ENCODE measurements at places on chromosomes 4 and X.

DNA sequence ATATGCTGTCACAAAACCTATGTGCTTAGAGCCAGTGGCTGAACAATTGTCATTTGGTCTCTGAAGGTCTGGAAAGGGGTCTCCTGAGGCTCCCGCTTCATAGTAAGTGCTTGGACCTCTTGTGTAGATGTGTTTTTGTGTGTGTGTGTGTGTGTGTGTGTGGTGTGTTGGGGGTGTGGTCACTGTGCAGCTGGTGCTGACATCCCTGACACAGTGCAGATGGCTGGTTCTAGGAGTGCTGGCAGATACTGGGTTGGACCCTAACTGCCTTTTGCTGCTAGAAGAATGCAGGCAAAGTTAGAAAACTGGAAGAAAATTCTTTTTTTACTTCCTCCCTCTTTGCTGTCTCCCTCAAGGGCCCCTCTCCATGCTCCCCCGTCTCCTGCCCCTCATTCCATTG is 1872.6 kb downstream of the ARAP2 start:
- DNase-seq, result no peak

GRCh38 chrX:145002771-145003170 is 244.5 kb upstream of the SPANXN1 start:
- DNase-seq, result no peak

- DNase-seq, result no peak
Measured at GRCh38 chr4:8144359-8144758, 14.3 kb downstream of the ABLIM2 start.

DNA sequence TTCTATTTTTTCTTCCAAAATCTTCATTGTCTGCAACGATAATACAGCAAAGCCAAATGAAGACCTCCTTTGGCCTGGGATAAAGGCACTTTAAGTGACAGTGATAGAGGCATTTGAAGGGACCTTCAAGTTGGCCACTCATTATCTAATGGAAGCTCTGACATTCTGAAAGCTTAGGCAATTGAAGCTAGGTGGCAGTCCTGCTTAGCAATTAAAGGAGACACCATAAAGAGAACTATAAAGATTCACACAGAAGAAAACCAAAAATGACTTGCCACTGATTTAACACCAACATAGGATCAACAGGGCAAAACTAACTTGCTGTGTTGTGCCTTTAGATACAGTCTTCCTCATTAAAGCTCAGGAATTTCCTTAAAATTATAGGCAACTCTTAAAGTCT is 103.3 kb upstream of the TSPAN7 start:
- no peak for DNase-seq

- DNase-seq, result no peak
Measured at GRCh38 chrX:56800801-56801200, 71.8 kb downstream of the NBDY start.

All from cerebellar nuclear complex (tissue), 1 donor.